ENCODE measurements at places on chromosomes 12 and 14.

DNA sequence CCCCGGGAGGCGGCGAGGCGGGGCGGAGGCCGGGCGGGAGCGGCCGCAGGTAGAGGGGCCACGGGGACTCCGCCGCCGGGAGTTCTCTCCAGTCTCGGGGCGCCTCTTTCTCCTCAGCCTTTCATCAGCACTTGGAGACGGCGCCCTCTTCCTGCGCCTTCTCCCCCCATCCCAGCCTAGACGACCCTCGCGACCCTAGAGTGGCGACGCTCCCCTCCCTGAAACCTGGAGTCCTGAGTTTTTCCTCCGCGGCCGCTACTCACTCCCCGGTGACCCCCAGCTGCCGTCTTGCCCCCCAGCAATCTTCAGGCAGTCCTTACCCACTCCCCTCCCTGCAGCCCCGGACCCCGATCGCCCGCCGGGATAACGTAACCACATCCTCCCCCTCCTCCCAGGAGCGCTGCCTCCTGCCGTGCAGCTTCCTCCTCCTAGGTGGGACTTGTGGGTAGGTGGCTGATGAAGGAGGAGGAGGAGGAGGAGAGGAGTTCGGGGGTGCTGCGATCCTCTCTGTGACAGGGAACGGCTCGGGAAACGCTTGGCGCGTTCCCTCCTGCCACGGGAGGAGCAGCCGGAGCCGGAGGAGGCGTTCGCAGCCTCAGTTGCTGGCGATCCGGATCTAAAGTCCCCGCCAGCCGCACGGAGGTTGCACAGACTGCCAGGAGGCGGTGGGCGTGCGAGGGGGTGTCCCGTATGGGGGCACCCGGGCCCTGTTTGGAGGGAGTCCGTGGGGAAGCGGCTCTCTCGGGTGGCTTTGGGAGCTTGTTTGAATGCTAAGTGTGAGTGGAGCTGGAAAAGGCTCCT is 891 bp downstream of the PLEKHA5 start:
- DNase-seq = no peak

DNA sequence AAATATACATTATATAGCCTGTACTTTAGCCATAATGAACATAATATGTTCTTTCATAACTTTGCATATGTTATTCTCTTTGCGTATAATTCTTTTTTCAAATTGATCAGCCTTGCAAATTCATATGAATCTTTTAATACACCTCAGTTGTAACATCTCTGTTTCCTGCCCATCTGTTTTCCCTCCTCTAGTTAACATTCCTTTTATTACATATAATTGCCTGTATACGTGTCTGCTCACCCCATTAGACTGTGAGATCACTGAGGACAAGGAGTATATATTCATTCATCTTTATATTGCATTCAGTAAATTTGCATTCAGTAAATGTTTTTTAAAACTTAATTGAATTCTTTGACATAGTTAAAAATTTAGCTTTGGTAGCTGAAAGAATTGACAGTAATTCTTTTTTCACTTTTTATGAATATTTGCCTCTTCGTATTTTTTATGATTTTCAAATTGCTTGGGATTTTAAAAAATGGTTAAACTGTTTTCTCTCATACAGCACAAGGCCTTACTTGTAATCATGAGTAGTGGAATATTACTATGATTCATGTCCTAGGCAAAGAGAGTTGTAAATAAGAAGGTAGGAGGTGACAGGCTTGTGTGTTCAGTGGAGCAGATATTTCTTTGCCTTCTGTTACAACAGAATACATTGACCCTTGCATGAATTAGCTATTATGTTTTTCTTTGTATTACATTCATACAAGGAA is 32.8 kb upstream of the KLHL42 start:
- no peak for DNase-seq

DNA sequence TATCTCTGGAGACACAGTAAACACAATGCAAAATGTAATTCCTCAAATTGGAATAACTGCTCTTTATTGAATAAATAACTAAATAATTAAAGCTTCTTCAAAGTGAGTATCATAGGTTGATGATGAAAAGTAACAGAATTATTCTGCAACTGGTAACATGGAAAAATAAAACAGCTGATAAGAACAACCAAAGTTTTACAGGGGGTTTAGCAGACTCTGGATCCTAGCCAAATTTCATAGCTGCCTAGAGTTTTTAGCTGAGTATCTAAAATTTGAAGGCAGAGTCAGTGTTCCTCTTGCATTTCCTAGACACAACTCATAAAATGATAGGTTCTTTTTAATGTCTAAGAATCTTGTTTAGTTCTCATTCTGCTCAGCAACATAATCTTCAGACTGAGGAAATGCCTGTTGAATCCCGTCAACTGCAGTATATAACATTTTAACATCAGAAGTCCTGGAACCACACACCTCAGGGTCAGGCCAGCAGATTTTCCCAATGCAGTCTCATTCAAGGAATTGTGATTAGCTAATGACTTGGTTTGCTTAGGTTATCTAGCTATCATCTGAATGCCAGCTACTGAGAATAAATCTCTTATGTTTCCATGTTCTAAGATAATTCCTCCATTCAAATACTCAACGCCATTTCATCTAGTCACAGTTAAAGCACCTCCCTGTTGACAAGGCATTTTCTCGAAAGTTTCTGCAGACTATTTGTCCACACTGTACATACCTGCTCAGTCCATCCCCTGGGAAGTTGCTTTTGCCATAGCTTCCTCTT is 411.6 kb downstream of the BCAT1 start:
- no peak for DNase-seq

DNA sequence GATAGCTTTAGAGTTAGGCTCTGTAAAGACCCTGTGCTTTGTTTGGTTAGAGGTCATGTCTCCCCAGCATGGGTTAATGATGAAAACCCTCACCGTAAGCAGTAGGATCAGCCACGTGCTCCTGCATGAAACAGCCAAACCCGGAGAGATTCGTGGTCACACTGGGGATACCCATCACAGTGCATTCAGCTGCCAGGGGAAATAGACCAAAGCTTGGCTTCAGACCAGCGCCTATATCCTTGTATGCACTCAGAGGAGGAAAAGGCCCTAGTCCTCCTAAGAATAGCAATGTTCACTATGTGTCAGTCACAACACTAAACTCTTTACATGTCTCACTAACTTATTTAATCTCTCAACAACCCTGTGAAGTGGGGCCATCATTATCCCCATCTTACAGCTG is 16.3 kb downstream of the SPX start:
- DNase-seq = no peak

- DNase-seq = no peak
Measured at GRCh38 chr12:105451211-105451610, 120.7 kb downstream of the C12orf75 start.

GRCh38 chr12:34342048-34342447 is 319.8 kb downstream of the ALG10 start:
- no peak for DNase-seq

DNA sequence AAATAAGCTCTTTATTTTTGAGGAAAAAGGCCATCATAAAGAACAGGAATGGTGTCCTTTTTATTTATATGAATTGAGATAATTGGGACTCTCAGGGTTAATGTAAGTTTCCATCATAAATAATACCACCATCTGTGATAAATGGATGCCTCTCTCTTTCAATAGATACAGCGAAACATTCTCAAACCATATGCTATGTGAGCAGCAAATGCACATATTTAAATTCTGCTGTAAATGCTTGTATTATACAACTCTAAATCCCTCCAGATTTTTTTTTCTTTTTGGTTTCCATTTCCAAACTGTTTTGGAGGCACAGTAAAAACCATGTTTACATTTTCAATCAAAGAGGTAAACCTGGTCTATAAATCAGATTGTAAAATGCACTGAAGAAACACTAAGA is 132.3 kb downstream of the TMEM132C start:
- DNase-seq = no peak

- no peak for DNase-seq
Measured at GRCh38 chr12:24197532-24197931, 248.1 kb upstream of the SOX5 start.

DNA sequence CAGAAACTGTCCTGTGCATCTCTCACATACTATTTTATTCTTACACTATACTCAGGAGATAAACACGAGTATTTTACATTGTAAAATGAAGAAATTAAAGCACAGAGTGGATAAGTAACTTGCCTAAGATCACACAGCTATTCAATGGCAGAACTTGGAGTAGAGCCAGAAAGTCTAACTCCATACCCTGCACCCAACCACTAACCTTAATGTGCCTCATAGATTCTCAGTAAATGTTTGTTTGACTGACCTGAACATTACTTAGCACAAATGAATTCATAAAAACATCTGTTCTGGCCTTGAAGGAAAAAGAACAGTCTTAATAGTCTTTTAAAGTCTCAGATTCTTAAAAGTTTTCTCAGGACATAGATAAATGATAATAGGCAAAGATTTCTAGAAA is 83.5 kb upstream of the OVCH1 start:
- no peak for DNase-seq

- DNase-seq = no peak
Measured at GRCh38 chr14:58638231-58639197, 752 bp downstream of the DACT1 start.

GRCh38 chr14:102824832-102825231 is 47.6 kb downstream of the TRAF3 start:
- no peak for DNase-seq

DNA sequence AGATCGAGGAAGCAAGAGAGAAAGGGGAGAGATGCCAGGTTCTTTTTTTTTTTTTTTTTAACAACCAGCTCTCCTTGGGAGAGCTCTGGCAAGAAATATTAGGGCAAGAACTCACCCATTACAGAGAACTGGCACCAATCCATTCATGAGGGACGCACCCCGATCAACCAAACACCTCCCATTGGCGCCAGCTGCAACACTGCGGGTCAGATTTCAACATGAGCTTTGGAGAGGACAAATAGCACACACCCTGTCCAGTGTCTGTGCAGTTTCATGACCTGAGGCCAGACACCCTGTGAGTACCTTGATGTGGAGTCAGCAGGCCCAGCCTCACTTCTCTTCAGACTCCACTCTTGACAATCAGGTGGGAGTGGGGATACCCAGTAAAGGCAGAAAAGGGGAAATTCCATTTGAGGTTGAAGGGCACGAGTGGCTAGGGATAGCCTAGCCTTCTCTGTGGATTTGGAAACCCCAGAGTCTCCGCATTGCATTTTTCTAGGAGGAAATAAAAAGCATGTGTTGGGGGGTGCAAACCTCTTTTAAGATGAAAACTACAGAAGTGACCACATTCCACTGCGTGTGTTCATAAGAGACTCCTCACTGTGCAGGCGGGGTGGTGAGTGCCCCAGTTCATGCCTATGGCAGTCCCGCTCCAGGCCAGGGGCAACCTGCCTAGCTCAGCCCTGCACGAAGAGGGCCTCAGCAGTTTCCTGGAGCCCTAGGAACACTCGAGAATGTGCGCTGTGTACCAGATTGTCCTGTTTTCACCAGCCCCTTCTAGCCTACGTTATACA is 42.4 kb upstream of the GPATCH2L start:
- DNase-seq = no peak

DNA sequence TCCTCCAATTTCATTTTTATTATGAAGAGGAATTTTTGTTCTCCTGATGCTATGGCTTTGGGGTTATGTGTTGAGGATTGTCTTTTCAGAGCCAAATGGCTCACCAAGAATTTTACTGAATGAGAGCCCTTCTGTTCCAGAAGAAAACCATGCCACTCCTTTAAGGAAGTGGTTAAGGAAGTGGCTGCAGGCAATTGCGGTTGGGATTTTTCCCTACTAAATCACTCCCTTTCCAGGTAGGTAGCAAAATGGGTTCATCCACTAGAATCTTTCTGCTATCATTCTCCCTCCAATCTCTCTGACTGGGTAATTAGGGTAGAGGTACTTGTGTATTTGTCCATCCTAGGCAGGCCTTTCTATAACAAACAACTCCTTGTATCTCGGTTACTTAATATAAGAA is 163.1 kb downstream of the TTC8 start:
- DNase-seq = no peak

- DNase-seq = no peak
Measured at GRCh38 chr14:94145902-94146527, 16.6 kb upstream of the IFI27L2 start.

GRCh38 chr12:75722714-75723200 is 211.3 kb upstream of the KRR1 start:
- no peak for DNase-seq

DNA sequence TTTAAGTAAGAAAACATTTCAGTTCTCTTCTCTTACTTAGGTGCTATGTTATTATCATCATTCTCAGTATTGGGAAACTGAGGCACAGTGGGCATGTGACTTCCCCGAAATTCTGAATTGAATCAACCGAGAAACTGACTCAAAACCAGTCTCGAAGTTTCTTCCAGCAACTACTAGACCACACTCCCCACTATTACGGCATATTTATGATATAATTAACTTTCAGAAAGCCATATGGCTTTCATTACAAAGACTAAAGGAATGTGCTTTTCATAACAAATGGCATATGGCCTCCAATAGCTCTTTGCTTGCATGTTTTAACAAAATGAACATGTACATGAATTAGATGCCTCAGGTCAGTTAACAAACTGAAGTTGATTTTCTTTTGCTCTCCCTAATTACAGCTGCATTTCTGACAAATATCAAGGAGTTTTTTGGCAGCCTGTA is 182.9 kb upstream of the SLC38A2 start:
- DNase-seq = no peak

GRCh38 chr14:45838597-45838996 is 585.6 kb upstream of the MIS18BP1 start:
- DNase-seq = no peak

- no peak for DNase-seq
Measured at GRCh38 chr12:11769723-11770514, 120.4 kb downstream of the ETV6 start.

DNA sequence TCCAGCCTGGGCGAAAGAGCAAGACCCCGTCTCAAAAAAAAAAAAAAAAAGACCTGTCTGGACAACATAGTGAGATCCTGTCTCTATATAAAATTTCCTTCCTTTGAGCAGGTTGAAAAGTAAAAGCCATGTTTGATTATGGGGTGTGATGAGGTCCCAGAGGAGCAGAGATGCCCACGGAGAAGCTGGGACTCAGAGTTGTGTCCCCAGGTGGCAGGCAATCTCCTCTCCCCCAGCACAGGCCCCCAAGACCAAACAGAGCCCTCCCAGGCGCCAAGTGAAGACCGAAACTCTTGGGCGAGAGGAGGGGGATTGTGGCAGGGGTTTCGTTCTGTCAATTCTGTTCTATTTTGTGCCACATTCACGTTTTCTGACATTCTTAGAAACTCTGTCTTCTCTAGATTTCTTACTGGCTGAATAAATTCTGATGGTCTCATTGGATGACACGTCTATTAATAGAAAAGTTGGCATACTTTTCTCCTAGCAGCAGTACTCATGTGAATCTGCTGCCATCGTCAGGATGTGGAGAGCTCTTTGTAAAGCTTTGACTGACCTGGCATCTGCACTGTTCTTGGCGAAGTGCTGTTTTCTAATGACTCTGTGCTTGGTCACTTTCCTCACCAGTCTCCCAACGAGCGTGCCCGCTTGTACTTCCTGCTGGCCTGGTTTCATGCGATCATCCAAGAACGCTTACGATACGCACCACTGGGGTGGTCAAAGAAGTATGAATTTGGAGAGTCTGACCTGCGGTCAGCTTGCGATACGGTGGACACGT is 43.4 kb downstream of the HSP90AA1 start:
- DNase-seq = no peak

DNA sequence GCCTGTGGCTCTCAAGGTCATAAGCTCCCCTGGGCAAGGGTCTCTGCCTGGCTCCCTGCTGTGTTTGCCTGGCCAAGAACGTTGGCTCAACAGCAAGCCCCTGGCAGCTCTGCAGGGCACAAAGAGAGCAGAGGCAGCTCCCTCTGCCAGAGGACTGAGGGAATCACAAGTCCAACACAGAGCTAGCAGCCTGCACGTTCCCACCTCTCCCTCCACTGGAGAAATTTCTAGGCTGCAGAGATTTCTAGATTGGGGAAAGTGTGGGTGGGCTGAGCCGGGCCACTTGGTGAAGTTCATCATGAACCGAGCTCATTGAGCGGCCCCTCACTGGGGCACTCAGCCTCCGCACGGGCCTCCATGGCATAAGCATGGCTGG is 19.8 kb downstream of the ZFYVE21 start:
- DNase-seq = no peak

All from NCI-H1048 (cell line).